Activated B cell treated with CpG ODN at 0.5 μM for 24 hours (primary cell): ENCODE measurements at places on chromosomes 5 and 9. TPM values are rescaled to one million over a fixed set of nuclear protein-coding genes. Genes with fewer than 3 reads are reported as not detected.

Gene UNC5A
- total RNA-seq = not detected in 2 replicates

Gene CNTNAP3B
- total RNA-seq = 0.64 TPM in 1 of 2 replicates, not detected in the other

Gene PDE8B
- not detected in 2 replicates for total RNA-seq

Gene C9orf50
- total RNA-seq = not detected in 2 replicates

Gene GBGT1
- total RNA-seq = 42.2 and 49.5 TPM in 2 replicates

Gene PCDHB15
- total RNA-seq = not detected in 2 replicates

Gene CCNI2
- 0.44 and 1.5 TPM in 2 replicates for total RNA-seq

Gene IFNB1
- total RNA-seq = not detected in 2 replicates

Gene KLF9
- total RNA-seq = 5.2 and 6.3 TPM in 2 replicates

Gene SPINK7
- not detected in 2 replicates for total RNA-seq

Gene HAVCR2
- total RNA-seq = 0.64 and 0.84 TPM in 2 replicates

Gene TLR4
- total RNA-seq = 2.0 and 2.2 TPM in 2 replicates

Gene DIPK1B
- 1.5 and 2.2 TPM in 2 replicates for total RNA-seq

Gene PDE6A
- total RNA-seq = not detected in 2 replicates

Gene TPRN
- total RNA-seq = 9.3 and 11.4 TPM in 2 replicates

Gene PDGFRB
- total RNA-seq = 0.51 and 1.8 TPM in 2 replicates

Gene FBP2
- total RNA-seq = not detected in 2 replicates

Gene VAV2
- 92.9 and 99.6 TPM in 2 replicates for total RNA-seq

Gene SMIM3
- total RNA-seq = 0.22 TPM in 1 of 2 replicates, not detected in the other

Gene FGFR4
- total RNA-seq = 1.5 and 3.0 TPM in 2 replicates

Gene ADAMTSL1
- total RNA-seq = not detected in 2 replicates

Gene CXCL14
- total RNA-seq = not detected in 2 replicates

Gene NME5
- not detected in 2 replicates for total RNA-seq

Gene BTNL9
- total RNA-seq = 24.3 and 27.6 TPM in 2 replicates

Gene ISL1
- total RNA-seq = not detected in 2 replicates

Gene ITK
- 0.18 and 0.86 TPM in 2 replicates for total RNA-seq

Gene NXNL2
- total RNA-seq = not detected in 2 replicates

Gene PCDHA2
- not detected in 2 replicates for total RNA-seq

Gene SERF1B
- 19.4 and 26.4 TPM in 2 replicates for total RNA-seq

Gene ALDH1A1
- not detected in 2 replicates for total RNA-seq

Gene IFNK
- total RNA-seq = not detected in 2 replicates

Gene INSL4
- total RNA-seq = not detected in 2 replicates

Gene JADE2
- 218 and 225 TPM in 2 replicates for total RNA-seq

Gene GMCL2
- total RNA-seq = not detected in 2 replicates

Gene MYMK
- not detected in 2 replicates for total RNA-seq

Gene MCIDAS
- total RNA-seq = not detected in 2 replicates

Gene TRIM36
- 7.5 and 8.9 TPM in 2 replicates for total RNA-seq

Gene HSD17B3
- total RNA-seq = not detected in 2 replicates

Gene DBH
- not detected in 2 replicates for total RNA-seq

Gene C5orf58
- not detected in 2 replicates for total RNA-seq

Gene DAB2
- not detected in 2 replicates for total RNA-seq

Gene FOXD4
- total RNA-seq = 0.55 and 0.61 TPM in 2 replicates

Gene SMIM33
- total RNA-seq = not detected in 2 replicates

Gene CYLC2
- not detected in 2 replicates for total RNA-seq

Gene HSPB3
- total RNA-seq = not detected in 2 replicates
